Endodermal cell (in vitro differentiated cells): ENCODE measurements at places on chromosomes 12 and 14. TPM values are rescaled to one million over a fixed set of nuclear protein-coding genes. Genes with fewer than 3 reads are reported as not detected.

VWF gene
- 248 to 280 TPM (median 264 TPM) in 3 replicates for total RNA-seq

MUCL1 gene
- not detected in 3 replicates for total RNA-seq

INSM2 gene
- total RNA-seq, result 0.15 to 0.45 TPM (median 0.21 TPM) in 3 replicates

- no peaks in the 10 kb centered on the region for H3K36me3 ChIP-seq
- no peak for DNase-seq
- peaks cover 5% of the 10 kb centered on the region for H3K4me1 ChIP-seq
- H3K4me3 ChIP-seq, result no peak overlapping the region
Measured at GRCh38 chr12:93944911-93945310, 203.5 kb upstream of the PLXNC1 start.

DNA sequence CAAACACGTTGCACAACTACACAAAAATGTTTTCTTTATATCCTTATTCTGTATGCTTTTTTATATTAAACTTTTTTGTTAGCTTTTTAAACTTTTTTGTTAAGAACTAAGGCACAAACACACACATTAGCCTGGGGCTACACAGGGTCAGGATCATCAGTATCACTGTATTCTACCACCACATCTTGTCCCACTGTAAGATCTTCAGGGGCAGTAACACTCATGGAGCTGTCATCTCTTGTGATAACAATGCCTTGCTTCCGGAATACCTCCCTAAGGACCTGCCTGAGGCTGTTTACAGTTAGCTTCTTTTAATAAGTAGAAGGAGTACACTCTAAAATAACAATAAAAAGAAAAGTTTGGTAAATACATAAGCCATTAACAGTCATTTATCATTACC, 42.2 kb downstream of the PLEKHA5 start:
- no peak for DNase-seq
- H3K4me3 ChIP-seq, result no peak overlapping the region
- peaks cover 7% of the 10 kb centered on the region for H3K4me1 ChIP-seq
- no peaks in the 10 kb centered on the region for H3K27me3 ChIP-seq
- H3K36me3 ChIP-seq, result peaks cover 13% of the 10 kb centered on the region
- H3K27ac ChIP-seq, result no peak overlapping the region

GRCh38 chr14:96047101-96047500, 7.9 kb downstream of the C14orf132 start:
- H3K27ac ChIP-seq, result no peak overlapping the region
- no peak overlapping the region for H3K4me3 ChIP-seq

DNA sequence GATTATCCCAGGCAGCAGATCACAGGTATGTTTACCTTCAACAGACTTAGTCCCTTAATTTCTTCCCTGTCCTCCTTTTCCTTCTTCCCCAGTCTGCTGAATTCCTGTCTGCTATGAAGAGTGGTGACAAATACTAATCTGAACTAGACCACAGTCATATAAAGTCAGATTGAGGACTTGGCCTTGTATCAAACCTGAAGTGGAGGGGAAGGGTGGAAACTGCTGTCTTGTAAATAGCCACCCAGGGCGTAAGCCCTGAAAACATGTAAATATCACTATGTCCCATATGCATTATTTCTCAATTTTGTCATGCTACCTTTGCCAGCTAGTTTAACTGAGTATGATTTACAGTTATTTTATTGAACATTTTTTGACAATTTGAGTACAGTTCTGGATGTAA, 368.0 kb downstream of the CCDC91 start:
- DNase-seq, result no peak
- H3K36me3 ChIP-seq, result no peaks in the 10 kb centered on the region
- H3K27ac ChIP-seq, result no peak overlapping the region
- no peaks in the 10 kb centered on the region for H3K4me1 ChIP-seq
- H3K27me3 ChIP-seq, result no peaks in the 10 kb centered on the region

- DNase-seq, result no peak
- no peaks in the 10 kb centered on the region for H3K27me3 ChIP-seq
- no peaks in the 10 kb centered on the region for H3K36me3 ChIP-seq
Measured at GRCh38 chr12:76006028-76006925, 25.3 kb downstream of the PHLDA1 start.

DNA sequence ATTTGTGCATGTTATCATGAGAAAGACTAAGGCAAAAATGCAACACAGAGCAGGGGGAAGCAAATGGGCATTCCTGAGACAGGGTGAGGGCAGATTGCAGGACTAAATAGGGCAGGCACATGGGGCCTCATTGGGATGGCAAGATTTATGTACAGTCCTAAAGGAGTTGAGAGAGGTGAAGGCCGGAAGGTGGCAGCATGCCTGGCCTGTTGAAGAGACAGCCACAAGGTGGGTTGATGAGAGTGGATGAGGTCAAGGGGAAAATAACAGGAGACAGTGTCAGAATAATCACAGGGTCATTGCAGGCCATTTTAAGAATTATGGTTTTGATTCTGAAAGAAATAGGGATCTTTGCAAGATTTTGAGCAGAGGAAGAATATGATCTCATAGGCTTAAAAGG, 21.0 kb downstream of the PAH start:
- DNase-seq, result peak; percentile 60
- H3K4me3 ChIP-seq, result no peak overlapping the region
- no peaks in the 10 kb centered on the region for H3K36me3 ChIP-seq
- H3K4me1 ChIP-seq, result no peaks in the 10 kb centered on the region
